ENCODE measurements at places on chromosomes 5 and 9. TPM values are rescaled to one million over a fixed set of nuclear protein-coding genes. Genes with fewer than 3 reads are reported as not detected.

The C9orf50 gene
- total RNA-seq: not detected

The LTC4S gene
- total RNA-seq: 0.95 TPM

The SLC6A19 gene
- total RNA-seq: not detected

The EIF4EBP3 gene
- 7.6 TPM for total RNA-seq

The ORM2 gene
- not detected for total RNA-seq

The BAG1 gene
- total RNA-seq: 87.4 TPM

The PDE4D gene
- total RNA-seq: 41.1 TPM

The FST gene
- 13.4 TPM for total RNA-seq
